ENCODE measurements at places on chromosomes 7 and 10.

DNA sequence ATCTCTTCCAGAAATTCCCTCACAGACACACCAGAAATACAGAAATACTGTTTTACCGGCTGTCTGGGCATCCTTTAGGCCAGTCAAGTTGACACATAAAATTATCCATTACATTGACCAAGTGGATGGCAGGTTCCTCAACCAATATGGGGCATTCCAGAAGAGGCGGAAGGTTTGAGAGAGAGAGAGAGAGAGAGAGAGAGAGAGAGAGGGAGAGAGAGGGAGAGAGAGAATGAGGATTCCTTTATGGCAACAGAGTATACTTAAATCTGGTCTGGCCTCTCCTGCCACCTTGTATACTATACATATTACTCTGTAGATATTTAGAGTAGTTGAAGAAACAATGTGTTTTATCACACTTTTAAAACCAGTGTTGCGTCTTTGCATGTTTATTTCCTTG is 214.1 kb downstream of the CAMK1D start:
- DNase-seq: no peak

- DNase-seq: peak; percentile 81
Measured at GRCh38 chr7:106346678-106347217, 62.0 kb upstream of the NAMPT start.

- DNase-seq: peak; percentile 66
Measured at GRCh38 chr10:99531026-99531695, 1.6 kb upstream of the NKX2-3 start.

GRCh38 chr10:15427843-15428414 is 56.8 kb upstream of the FAM171A1 start:
- DNase-seq: peak; percentile 81

- peak; percentile 77 for DNase-seq
Measured at GRCh38 chr10:132637477-132638129, 100.0 kb downstream of the INPP5A start.

- DNase-seq: no peak
Measured at GRCh38 chr7:41918597-41918996, 215.7 kb upstream of the INHBA start.

GRCh38 chr10:71561003-71561574 is 158.5 kb downstream of the C10orf105 start:
- DNase-seq: no peak

- no peak for DNase-seq
Measured at GRCh38 chr7:12708314-12708713, 20.9 kb downstream of the ARL4A start.

GRCh38 chr7:1226186-1226901 is 6.3 kb upstream of the UNCX start:
- no peak for DNase-seq

DNA sequence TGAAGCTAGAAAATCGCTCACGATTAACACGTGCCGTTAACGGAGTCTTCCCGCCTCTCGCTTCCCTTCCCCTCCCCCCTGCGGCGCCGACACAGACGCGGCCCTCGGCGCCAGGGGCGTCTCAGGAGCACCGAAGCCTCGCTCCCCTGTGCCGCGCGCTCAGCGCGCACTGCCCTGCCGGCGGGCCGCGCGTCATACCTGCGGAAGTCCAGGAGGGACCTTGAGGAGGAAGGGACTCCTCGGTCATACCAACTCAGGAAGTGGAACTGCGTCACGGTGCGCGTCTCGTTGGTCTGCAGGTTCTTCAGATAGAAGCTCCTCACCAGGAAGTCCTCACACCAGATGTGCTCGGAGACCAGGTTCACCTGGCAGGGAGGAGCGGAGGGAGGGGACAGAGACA is 239.6 kb downstream of the DNAJB6 start:
- DNase-seq: no peak

- DNase-seq: peak; percentile 51
Measured at GRCh38 chr10:5659702-5660528, 6.5 kb downstream of the ASB13 start.

DNA sequence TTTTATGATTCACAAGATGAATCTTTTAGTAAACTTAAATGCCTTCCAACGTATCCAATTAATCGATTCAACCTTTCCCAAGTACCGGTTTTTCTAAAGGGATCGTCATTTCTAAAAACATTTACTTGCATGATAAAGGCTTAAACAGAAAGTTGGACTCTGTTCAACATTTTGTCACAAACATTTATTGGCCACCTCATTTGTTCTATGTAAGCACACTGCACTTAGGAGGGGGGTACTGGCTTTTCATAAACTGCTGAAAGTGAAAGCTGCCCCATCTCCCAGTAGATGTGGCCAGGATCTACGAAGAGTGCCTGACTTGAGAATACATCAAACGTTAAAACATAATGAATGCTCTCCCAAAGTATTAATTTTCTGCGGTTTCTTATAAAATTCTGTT is 37.3 kb upstream of the LAMB4 start:
- DNase-seq: no peak

GRCh38 chr7:38728145-38728544 is 97.0 kb upstream of the AMPH start:
- DNase-seq: no peak

DNA sequence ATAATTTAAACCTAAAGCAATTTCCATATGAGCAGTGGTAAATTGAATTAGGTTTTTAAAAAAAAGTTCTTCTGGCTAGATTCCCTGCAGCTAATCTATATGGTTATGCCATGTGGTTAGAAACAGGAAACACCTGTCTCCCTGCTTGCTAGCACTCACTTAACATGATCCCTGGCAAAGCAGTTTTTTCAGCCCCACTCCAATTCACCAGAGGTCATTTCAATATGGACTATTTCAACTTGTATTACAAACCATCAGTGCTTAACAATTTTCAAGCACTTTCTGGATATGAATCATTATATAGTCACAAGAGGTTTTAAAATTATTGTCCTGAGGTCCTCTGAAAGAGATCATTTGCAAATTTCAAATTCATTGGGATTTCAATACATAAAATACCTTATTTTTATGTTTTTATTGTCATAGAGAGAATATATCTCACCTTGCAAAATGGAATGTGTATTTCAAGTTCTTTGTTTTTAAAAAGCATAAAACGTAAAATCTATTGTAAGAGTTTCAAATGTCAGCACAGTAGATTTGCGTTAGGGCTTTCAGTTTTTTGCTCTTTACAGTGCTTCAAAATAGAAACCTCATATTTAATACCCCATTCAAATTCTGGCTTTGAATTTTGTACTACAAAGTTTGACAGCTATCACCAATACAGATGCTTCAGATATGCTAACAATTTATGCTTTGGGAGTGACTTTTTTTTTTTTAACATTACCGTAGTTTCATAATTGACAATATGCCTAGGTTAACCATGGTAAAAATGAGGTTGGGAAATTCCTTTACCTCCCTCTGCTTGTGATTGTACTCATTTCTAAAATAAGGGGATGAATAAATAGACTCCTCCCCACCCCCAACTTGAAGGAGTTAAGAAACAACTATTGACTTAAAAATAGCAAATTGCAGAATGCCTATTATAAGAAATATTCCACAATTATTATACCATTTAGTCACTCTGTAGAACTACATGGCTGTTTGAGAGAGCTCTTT is 117.5 kb upstream of the HGF start:
- peak; percentile 69 for DNase-seq

GRCh38 chr7:151269511-151269910 is 21.0 kb upstream of the SMARCD3 start:
- no peak for DNase-seq

GRCh38 chr7:70347463-70348254 is 749.4 kb downstream of the AUTS2 start:
- DNase-seq: no peak

- no peak for DNase-seq
Measured at GRCh38 chr7:26815426-26815825, 49.0 kb downstream of the SKAP2 start.

DNA sequence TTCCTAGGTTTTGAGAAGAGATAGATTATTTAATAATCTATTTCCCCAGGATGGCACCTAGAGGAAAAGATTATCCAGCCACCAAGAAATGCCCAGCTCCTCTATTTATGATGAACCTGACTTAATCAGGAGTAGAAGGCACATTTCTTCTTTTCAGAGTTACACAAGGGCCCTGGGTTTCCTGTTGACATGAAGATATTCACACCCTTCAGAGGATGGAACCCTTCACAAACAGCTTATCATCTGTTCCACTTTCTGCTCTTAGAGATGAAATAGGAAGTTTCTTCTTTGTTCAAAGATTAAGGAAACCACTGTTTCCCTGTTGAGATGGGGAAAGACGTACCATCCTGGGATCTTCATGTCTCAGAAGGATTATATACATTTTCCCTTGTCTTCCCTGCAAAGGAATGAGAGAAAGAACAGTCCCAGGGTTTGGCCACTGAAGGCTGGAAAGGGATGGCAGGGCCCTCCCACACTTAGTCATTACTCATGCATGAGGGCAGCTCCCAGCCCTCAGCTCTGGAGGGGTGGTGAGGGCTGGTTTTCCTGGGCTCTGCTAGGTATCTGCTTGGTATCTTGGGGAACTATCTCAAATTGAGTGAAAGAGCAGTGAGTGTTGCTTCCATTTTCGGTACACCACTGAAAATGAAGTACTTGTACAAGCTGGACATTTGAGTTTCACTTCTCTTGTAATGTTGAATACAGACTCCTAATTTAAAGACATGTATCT is 64.0 kb downstream of the MTPAP start:
- DNase-seq: peak; percentile 47

- no peak for DNase-seq
Measured at GRCh38 chr10:72663971-72664370, 28.0 kb upstream of the MCU start.

GRCh38 chr10:4617589-4617988 is 208.4 kb upstream of the AKR1E2 start:
- DNase-seq: no peak

DNA sequence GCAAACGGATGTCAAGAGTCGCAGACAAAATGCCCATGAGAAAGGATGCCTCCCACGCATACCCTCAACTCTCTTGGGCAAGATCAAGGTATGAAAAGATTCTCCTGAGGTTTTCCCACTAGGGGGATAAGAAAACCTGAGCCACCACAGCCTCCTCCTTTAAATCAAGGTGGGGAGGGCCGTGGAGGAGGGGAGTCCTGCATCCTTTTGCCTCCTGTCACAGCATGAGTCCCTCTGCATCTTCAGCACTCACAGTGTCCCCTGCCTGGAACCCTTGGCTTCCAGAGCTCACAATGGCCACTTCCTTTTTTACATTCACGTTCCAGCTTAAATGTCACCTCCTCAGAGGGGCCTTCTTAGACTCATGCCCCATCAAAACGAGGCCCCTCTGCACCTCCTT is 207.6 kb downstream of the GLI3 start:
- no peak for DNase-seq

DNA sequence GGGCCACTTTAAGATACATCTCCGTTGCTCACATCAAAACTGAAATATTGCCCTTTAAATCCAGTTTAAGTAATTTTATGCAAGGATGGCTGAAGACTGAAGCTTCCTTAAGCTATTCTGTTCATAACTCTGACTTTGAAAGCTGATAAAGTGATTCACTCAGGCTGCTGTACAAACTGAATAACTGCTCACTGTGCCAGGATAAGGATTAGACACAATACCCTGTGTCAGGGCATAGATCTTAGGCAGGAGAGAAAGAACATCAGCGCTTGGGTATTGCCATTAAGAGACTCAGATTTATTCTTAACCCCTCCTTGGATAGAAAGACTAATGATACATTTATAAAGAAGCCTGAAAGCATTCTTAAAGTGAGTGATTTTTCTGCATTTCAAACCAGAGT is 614.5 kb upstream of the ZWINT start:
- DNase-seq: no peak

- DNase-seq: no peak
Measured at GRCh38 chr7:45884136-45884535, 4.2 kb upstream of the IGFBP1 start.

- no peak for DNase-seq
Measured at GRCh38 chr10:72002354-72003295, 38.4 kb downstream of the CHST3 start.

GRCh38 chr7:156117542-156118247 is 305.4 kb upstream of the SHH start:
- DNase-seq: no peak

DNA sequence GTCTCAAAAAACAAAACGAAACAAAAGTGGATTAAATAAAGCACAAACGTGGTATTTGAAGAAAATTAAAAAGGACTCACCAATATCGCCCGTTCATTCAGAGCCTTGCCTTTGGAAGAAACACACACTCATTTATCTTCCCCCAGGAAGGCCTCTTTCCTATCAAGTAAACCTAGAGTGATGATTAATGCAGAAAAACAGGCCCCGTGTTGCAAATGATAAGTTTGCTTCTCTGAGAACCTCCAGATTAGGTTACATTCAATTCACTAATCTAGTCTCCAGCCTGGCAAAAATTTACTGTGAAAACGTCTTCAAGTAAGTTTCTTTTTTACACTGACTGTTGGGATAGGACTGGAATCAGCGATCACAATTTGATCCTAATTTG is 78.0 kb upstream of the C1GALT1 start:
- peak; percentile 91 for DNase-seq

DNA sequence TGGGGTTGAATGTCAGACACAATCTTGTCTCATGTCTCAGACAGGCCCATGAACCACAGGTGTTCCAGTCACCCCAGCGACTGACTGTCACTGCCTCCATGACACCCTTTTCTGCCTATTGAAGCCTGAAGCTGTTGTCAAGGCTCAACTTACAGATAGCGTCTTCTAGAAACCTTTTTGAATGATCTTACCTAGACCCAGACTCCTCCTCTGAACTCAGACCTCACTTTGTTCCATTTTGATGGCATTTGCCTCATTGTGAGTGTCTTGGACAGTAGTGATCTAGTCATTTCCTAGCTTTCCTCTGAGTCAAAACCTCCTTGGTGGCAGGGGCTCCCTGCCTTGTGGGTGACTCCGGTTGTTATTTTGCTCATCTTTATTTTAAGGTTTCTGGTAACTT is 98.3 kb upstream of the AGK start:
- DNase-seq: no peak

GRCh38 chr10:13003004-13003403 is 1.5 kb upstream of the CCDC3 start:
- DNase-seq: no peak

DNA sequence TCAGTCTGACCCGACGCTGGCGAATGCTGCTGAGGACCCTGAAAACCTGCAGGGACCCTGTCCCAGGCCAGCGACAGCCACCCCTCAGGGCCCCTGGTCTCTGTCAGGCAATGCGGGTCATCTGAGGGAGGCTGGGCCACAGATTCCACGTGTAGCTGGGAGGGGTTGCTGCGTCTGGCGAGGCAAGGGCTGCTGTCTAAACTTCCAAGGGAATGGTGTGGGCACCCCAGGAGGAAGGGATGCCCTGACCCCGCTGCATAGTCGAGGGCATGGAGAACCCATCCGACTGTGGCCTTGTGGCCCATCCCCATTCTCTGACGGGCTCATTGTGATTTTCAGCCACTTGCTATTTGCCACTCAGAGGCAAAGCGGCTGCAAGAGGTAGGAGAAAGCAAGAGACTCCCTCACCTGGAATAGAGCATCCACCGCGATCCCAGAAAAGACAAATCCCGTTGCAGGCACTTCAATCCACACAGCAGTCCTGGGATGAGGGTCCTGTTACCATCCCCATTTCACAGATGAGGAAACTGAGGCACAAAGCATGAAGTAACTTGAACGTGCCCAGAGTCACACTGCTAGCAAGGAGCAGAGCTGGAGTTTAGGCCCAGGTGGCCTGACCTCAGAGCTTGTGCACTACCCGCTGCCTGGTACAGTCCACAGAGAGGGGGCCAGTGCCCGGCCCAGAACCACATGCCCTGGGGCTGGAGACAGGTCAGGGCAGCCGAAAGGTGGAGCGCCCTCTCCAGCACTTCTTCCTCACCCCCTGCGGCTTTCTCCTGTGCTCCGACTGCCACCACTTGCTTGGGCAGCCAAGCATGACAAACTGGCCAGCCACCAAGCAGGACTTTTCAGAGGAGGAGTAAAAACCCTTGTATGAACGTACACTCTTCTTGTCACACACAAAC is 163.8 kb upstream of the KLF14 start:
- no peak for DNase-seq

- DNase-seq: no peak
Measured at GRCh38 chr10:101224060-101224909, 5.0 kb downstream of the LBX1 start.
